ENCODE measurements at places on chromosomes 6 and 20. TPM values are rescaled to one million over a fixed set of nuclear protein-coding genes. Genes with fewer than 3 reads are reported as not detected.

PNPLA1 gene
- 0.35 TPM for total RNA-seq

DEFB132 gene
- total RNA-seq = not detected

BTN3A1 gene
- 52.2 TPM for total RNA-seq

DNA sequence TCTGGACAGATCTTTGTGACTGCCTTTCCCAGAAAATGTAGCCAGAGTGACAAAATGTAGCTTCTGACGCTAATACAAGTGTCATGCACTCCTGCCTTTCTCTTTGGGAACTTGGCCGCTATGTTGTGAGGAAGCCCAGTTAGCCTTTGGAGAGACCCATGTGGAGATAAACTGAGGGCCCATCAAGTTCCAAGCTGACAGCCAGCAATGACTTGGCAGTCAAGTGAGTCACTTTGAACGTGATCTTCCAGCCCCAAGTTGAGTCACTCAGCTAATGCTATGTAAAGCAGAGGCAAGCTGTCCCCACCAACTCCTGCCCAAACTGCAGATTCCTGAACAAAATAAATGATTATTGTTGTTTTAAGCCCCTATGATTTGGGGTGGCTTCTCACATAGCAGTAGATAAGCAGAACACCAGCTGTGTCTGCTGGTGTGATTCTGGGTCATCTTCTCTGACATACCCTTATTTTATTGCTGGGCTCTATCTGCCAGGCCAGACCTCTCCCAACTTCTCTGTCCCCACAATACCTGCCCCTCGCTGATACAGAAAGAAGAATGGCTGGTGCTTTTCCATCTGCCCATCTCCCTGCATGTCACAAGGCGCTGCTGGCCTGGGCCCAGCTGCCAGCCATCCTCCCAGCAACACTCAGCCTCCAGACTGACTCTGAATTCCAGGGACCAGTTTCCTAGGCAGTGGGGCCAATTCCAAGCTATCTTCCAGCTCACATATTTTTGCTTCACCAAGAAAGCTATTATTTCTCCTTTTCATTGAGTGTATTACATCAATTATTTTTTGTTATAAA lies 274.8 kb downstream of the LRFN2 start:
- DNase-seq = no peak
- H3K4me3 ChIP-seq = no peak overlapping the region
- peaks cover 4% of the 10 kb centered on the region for H3K4me1 ChIP-seq
- no peaks in the 10 kb centered on the region for H3K36me3 ChIP-seq
- no peak overlapping the region for H3K27ac ChIP-seq
